ENCODE measurements at places on chromosomes 5 and 9.

GRCh38 chr5:9284272-9284671, 261.6 kb downstream of the SEMA5A start:
- no peak for DNase-seq

GRCh38 chr9:112850840-112851239, 39.8 kb downstream of the SLC46A2 start:
- no peak for DNase-seq

- no peak for DNase-seq
Observed at GRCh38 chr9:93910598-93910997, 44.6 kb downstream of the BARX1 start.

DNA sequence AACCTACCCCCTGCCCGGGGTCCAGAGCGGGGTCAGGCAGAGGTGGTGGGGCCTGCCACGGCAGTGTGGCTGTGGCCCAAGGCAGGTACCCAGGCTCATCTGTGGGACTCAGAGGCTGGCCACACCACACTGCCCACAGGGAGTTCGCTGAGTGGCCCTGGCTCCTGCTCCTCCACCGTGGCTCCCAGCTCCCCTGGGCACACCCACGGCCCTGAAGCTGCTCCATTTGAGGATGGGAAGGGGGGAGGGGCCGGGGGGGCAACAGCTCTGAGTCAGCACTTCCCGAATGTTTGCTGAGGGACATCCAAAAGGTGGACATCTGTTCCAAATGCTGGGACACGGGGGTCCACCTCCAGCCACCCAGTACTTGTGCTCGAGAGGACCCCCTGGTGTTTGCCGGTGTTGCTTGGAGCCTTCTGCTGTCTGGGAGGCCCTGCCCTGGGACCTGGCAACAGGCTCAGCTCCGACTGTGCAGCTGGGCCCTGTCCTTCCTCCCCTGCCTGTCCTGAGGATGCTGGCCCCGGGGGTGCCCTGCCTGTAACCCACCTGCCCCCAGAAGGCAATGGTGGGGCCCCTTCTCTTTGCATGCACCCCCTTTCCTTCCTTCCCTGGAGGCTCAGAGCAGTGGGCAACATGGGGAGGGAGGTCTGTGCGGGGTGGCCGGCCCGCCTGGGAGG, 2.5 kb upstream of the NRARP start:
- DNase-seq, result no peak

DNA sequence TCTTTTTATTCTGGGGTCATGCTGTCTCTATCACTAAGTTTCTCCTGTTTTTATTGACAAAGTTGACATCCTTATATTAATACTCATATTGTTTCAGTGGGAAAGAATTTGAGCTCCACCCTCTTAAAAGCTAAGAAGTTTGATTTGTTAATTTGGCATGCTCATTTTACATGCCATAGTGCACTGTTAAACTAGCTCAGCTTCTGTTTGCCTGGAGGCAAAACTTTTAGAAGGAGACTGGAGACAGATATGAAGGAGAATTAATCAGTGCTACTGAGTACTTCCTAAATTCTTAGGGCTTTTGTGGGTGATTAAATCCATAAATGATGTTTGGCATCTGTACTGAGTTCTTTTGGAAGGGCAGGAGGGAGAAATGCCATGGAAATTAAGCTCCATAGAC, 138.9 kb downstream of the NTRK2 start:
- no peak for DNase-seq

GRCh38 chr5:9644630-9645029, 14.5 kb upstream of the TAS2R1 start:
- no peak for DNase-seq

- DNase-seq, result no peak
Observed at GRCh38 chr9:38235244-38235643, 157.3 kb upstream of the ALDH1B1 start.

DNA sequence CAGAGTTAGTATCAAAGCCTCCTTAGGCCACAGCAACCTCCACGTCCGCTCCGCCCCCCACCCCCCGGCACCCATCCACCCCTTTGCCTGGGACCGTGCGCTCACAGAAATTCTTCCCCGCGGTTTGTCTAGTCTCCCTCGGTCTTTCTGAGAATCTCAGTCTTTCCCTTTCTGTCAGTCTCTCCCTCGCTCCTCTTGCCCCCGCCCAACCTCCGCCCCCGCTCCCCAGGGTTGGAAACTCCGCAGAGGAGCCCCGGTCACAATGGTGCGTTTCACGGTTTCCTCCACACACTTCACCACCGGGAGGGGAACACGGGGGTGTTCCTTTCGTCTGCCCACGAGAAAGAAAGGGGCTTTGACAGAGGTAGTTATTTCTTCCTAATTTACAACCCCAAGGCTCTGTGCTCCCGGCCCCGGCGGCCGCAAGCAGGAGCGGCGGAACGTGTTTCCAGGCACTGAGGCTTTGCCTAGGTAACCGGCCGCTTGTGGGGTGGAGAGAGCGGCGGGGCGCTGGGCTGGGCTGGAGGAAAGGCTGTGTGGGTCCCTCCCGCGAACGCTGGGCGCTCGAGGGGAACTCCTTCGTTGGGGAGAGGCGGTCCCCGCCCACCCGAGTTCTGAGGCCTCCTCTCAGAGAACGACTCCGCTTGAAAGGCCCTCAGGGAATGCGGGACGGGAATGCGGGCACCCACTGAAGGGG, 2.1 kb downstream of the NR4A3 start:
- DNase-seq, result no peak

All from caudate nucleus (tissue), 63 donors.